ENCODE measurements at places on chromosomes 16 and 17.

GRCh38 chr16:17426451-17426850 lies 44.3 kb downstream of the XYLT1 start:
- DNase-seq: no peak

DNA sequence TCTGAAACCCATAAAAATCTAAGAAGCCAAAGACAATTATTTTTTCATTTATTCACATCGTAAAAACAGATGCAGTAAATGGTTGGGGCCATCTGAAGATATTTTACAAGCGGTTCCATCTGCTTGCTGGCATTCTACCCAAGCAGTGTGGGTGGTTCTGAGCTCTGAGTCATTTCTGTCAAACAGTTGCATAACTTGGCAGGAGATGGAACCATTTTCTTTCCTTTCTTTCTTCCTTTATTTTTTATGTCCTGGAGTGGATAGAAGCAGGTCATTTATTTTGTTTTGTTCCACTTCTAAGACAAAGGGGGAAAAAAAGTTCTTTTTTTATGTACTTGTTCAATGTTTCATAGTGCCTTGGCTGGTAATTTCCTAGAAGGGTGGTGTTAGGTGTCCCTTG lies 1151.9 kb upstream of the GOT2 start:
- no peak for DNase-seq

GRCh38 chr16:73113336-73113735 lies 65.4 kb upstream of the ZFHX3 start:
- DNase-seq: no peak

GRCh38 chr16:58249780-58250478 lies 44.9 kb downstream of the PRSS54 start:
- DNase-seq: peak; percentile 89

- DNase-seq: no peak
Observed at GRCh38 chr16:86740906-86741799, 162.8 kb downstream of the FOXL1 start.

DNA sequence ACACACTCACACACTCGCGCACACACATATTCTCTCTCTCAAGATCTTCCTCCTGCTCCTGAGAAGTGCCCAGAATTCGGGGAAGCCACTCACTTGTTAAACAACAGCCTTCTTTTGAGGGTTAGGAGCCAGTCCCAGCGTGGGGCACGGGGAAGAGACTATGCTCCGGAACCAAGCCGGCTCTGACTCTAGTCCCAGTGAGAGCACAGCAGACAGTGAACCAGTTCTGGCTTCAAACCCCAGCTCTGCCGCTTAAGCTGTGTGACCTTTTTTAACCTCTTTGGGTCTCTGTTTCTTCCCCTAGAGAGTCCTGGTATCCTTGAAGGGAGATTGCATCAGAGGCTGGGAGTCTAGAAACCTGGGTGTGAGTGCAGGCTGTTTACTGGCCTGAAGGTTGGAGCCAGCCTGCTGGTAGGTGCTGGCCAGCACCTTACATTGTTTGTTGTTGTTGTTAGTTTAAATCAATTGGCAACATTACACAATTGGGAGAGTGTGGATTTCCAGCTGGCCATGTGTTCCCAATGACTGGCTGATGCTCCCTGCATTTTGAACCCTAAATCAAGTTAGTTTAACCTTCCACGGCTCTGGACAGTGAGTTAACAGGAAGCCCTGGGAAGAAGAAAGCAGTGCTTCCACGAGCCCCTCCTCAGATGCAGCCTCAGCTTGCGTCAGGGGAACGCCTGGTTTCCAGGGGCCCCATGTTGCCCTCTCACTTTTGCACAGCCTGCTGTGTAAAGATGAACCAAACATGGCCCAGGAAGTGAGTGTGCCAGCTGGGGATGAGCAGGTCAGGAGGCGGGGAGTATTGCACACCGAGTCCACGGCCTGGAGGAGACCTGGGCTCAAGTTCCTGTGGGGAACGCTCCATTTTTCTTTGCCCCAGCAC lies 71.5 kb downstream of the GAS7 start:
- no peak for DNase-seq

DNA sequence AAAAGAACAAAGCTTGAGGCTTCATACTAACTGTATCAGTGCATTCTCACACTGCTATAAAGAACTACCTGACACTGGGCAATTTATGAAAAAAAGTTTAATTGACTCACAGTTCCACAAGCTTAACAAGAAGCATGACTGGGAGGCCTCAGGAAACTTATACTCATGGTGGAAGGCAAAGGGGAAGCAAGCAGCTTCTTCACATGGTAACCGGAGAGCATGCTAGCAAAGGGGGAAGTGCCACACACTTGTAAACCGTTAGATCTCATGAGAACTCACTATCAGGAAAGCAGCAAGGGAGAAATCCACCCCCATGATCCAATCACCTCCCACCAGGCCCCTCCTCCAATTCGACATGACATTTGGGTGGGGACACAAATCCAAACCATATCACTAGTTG lies 25.3 kb downstream of the CTRB2 start:
- no peak for DNase-seq

DNA sequence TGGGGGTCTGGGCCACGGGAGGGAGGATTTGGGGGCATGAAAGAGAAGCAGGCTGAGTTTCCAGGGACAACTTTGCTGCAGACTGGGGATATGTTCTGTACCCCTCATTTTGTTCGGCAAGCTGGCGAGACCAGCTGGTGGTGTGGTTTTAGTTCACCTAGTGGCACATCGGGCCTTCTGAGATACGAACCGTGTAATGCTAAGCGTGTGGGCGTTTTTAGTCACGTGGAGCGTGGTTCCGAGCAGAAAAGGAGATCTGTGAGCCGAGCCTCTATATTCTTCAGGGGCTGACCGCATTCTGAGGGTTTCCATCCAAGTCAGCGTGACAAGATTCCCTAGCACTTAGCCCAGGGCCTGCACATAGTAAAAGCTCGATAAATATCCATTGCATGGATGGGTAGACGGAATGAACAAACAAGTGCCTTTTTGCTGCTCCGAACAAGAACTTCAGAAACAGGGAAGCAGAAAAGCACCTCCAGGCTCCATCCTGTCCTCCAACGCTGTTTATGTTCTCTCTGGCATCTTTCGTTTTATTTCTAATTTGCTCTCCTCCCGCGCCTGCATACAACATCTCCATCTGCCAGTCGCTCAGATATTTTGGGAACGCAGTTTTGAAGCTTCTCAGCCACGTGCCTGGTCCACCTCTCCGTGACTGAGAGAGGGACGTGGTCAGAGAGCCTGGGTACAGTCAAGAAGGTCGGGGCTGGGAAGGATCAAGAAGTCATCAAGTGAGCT lies 5.8 kb downstream of the SYT17 start:
- no peak for DNase-seq

GRCh38 chr17:77378318-77379064 lies 237.7 kb downstream of the SEC14L1 start:
- DNase-seq: no peak

DNA sequence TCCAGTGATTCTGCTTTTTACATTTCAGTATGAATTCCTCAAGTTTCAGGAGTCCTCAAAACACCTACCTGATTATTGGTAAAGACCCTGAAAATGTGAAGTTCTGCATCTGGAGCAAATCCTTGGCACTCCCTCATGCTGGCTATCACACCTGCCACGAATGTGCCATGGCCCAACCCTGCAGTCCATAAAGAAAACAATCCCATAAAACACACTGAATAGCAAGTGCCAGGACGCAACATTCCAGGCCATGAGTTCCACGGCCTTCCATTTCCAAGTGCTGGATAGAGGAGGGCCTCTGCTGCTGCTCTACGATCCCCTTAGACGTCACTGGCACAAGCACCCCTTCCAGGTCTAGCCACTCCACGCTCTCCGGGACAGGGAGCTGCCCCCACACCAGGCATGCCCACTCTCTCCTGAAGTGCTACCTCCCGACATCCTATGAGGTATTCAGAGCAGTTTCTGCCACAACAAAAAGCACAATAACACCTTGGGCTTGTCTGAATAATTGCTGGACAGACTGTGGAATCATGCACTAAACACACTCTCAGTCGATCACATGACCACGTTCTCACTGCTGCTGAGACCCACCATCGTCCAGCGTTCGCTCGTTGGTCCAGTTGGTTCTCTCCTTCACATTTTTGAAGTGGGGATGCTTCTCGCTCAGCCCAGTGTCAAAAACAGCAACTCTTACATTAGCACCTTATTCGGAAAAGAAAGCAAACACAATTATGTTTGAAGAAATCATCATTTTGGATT lies 23.4 kb downstream of the MBTPS1 start:
- DNase-seq: no peak

GRCh38 chr17:45900723-45901415 lies 6.5 kb downstream of the MAPT start:
- DNase-seq: no peak

DNA sequence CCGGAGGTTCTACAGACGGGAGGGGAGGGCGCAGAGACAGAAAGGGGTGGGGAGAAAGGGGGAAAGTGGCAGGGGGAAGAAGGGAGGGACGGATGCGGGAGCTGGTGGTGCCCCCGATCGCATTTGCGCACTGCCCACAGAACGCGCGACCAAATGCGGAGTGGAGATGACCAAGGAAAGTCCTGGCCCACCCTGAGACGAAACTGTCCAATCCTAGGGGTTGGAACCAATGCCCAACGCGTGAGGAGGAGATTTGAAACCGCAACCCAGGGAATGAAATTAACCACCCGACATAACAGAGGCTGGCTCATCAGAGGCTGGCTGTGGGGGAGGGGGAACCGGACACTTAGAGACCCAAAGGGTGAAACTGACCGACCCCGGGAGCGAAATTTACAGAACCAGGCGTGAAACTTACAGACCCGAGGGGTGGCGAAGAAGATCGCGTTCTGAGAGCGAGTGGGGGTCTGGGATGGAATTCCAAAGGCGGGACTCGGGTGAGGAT lies 1.4 kb downstream of the HES7 start:
- DNase-seq: peak; percentile 42

GRCh38 chr16:28164140-28164539 lies 47.6 kb downstream of the XPO6 start:
- DNase-seq: no peak

- DNase-seq: peak; percentile 80
Observed at GRCh38 chr16:30112197-30113030, 923 bp downstream of the GDPD3 start.

DNA sequence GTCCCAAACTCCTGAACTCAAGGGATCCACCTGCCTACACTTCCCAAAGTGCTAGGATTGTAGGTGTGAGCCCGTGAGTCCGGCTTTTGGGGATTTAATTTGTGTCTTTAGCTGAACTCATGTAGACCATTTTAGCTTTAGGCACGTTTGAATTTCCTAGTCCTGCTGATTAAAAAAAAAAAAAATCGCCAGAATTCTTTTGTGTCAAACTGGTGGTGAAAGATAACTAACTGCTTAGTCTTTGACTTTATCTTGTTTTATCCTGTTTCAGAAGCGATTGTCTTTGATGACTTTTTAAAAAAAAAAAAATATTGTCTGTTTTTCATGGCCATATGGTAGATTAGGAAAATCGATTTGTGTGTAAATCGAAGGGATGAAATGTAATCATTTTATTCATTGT lies 2.6 kb downstream of the RABEP1 start:
- no peak for DNase-seq

DNA sequence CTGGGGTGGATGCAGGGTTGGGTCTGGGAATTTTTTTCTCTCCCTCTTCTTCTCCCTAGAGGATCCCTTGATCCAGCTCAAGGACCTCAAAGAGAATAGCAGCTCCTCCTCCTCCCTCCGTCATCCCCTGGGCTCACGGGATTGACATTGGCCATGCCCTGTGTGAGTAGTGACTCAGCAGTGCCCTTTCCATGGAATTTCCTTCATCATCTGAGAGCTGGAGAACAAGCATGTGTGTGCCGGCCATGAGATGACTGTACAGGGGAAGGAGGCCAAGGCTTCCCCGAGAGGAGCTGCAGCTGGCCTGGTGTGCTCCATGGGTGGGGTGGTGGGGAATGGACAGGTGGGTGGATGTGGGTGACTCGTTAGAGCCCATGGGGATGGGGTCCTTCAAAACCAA lies 8.9 kb upstream of the WSCD1 start:
- DNase-seq: no peak

DNA sequence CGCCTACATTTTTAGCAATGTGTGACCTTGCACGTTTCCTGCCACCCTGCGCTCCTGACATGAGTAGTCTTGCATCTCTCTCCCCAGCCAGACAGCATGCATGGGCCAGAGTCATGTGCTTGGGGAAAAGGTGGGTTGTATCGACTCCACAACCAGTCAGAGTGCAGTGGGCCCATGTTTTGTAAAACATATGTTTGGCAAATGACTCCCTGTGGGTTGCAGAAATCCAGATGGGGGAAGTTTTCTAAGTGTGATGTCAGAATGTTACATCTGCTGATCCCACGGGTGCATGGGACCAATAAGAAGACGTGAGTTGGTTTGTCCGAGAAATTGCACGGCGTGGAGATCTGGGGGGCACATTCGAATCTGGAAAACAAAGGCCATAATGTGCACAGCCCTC lies 147.1 kb downstream of the FOXL1 start:
- DNase-seq: no peak

DNA sequence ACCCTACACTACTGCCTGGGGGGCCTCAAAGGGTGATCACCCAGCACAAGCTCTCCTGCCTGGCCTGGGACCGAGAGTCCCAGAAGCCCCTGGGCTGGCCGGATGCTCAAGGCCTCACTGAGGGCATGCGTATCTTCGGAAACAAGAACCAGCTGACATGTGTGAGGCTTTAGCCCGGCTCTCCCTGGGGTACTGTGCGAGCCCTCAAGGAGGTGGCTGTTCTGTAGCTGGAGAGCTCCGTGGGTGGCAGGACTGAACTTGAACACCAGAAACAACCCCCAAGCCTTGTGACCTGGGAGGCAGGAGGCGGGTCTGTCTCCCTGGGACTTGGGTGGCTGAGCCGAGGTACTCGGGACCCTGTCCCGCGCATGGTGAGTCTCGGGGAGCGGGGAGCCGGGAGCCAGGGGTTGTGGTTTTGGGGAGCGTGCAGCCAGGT lies 7.0 kb downstream of the DPEP1 start:
- no peak for DNase-seq

GRCh38 chr16:24170407-24170806 lies 85.7 kb upstream of the CACNG3 start:
- DNase-seq: peak; percentile 23

DNA sequence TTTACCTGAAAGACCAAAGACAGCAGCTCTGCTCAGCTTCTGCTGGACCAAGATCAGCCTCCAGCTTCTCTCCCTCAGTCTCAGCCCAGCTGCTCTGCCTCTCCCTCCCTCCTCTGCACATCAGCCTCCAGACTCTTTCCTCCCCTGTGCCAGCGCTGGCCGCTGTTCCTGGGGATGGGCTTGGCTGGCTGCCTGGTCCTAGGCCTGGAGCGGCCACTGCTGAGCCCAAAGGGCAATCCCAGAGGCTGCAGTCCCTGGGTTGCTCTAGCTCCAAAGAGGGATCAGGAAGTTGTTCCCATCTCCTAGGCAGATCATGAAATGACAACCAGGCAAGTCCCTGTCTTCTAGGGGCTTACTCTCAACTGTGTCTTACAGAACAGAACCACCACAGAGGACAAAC lies 31.3 kb downstream of the DCUN1D3 start:
- DNase-seq: no peak

- DNase-seq: no peak
Observed at GRCh38 chr17:83115832-83116231, 36.4 kb downstream of the METRNL start.

- DNase-seq: no peak
Observed at GRCh38 chr17:55728361-55728760, 5.7 kb upstream of the TMEM100 start.

GRCh38 chr16:55499951-55500529 lies 8.8 kb upstream of the LPCAT2 start:
- DNase-seq: peak; percentile 70

GRCh38 chr17:3773966-3774365 lies 27.0 kb downstream of the ITGAE start:
- DNase-seq: no peak

GRCh38 chr16:52557236-52557635 lies 10.3 kb upstream of the TOX3 start:
- DNase-seq: no peak

- DNase-seq: no peak
Observed at GRCh38 chr16:31043352-31043751, 10.0 kb downstream of the STX4 start.
